Endothelial cell of umbilical vein (primary cell): ENCODE measurements at places on chromosomes 2 and 18. TPM values are rescaled to one million over a fixed set of nuclear protein-coding genes. Genes with fewer than 3 reads are reported as not detected.
A peak's percentile ranks its signal among the peaks of the same experiment; 100 is the strongest.

RTP5 gene
- not detected in 2 replicates for total RNA-seq

GRCh38 chr2:8515864-8516533, 165.9 kb upstream of the ID2 start:
- no peak for DNase-seq

DNA sequence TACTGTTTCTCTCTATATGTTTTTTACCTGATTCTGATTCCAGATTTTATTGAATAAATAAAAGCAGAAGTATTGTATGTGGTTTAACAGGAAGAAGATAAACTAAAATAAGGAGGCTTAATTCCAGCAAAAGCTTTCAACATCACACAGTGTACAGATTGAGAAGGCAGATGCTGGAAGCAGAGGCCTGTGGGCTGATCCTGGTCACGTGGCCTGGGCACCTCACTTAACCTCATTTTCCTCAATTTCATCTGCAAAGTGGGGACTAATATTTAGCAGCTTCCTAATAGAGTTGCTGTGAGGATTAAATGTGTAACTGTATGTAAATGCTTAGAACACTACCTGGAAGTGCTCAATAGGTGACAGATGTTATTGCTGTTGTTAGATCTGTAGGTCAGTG, 58.0 kb downstream of the CDCA7 start:
- DNase-seq = no peak

- no peak for DNase-seq
Measured at GRCh38 chr2:222893716-222894115, 32.9 kb downstream of the ACSL3 start.

GRCh38 chr2:235511187-235511661, 17.4 kb downstream of the AGAP1 start:
- peak; percentile 88 for DNase-seq

MAIP1 gene
- total RNA-seq = 17.7 and 17.9 TPM in 2 replicates

DNA sequence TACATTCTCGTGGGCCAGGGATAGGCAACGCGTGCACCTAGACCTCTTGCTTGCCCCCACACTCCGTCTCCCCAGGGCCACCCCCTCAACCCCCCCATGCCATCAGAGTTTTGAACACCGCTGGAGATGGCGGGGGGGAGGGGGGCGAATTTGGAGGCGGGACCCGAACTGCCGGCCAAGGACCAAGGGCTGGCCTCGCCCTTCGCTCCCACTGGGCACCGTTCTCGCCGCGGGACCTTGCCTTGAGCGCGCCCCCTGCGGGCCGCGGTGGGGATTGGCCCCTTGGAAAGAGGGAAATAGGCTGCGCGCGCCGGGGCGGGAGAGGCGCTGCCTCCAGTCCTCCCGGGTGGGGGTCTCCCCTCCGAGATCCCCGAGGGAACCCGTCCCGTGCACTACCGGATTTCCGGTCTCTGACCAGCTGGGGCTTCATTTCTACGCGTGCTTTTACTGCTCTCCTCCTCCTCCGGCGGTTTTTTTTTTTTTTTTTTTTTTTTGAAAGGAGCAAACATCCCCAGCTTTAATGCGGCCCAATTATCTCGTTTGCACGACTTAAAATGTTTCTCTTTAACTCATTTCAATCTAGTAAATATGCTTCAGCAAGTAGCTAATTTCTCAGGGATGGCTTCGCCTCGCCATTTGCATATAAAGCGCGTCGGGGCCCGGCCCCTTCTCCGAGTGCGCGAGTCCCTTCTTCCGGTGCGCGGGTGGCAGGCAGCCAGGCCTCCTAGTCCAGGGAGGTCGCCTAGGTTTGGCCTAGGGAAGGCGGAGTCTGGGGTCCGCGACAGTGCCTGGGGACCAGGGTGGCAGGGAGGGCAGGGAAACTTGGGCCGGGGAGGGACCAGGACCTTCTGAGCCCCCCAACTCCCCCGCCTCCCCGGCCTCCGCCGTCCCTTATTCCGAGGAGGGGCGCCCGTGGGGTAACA, 10.0 kb upstream of the GBX2 start:
- DNase-seq = peak; percentile 78

GRCh38 chr2:214503568-214503967, 92.7 kb downstream of the VWC2L start:
- DNase-seq = no peak

DNA sequence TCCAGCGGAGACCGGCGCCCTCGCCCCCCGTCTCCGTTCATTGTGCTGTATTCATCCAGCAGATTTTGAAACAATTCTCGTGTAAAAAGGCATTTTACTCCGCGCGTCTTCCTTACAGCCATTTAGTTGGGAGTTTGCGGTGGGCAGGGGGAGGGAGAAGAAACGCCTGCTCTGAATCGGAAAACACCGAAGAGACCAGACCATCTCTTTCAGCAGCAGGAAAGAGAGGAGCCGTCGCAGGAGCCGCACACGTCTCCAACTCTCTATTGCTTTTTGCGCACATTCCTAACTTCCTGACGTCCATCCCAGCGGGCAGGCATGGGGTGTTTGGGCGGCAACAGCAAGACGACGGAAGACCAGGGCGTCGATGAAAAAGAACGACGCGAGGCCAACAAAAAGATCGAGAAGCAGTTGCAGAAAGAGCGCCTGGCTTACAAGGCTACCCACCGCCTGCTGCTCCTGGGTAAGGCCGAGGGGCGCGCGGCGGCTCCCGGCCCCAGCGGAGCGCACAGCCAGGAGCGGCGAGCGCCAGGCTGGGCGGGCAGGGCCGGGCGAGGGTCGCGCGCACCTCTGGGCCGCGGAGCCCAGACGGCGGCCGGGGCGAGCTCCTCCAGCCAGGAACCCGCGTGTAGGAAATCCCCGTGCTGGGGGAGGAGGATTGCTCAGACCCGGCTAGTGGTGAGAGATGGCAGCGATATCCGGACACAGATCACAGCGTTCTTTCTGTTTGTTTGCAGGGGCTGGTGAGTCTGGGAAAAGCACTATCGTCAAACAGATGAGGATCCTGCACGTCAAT, 63.2 kb downstream of the GNAL start:
- no peak for DNase-seq

PSMA8 gene
- not detected in 2 replicates for total RNA-seq

DNA sequence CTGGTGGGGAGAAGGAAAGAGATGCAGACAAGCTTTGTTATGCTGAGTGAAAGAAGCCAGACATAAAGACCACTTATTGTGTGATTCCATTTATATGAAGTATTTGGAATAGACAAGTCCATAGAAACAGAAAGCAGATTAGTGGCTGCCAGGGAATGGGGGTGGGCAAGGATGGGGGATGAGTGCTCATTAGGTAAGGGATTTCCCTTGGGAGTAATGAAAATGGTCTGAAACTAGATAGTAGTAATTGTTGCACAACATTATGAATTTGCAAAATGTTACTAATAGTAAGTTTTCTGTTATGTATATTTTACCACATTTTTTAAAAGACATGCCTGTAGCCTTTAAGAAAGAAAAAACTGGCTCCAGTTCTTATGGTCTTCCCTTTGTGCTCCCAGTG, 154.9 kb downstream of the LNPK start:
- no peak for DNase-seq

- DNase-seq = no peak
Measured at GRCh38 chr2:120679526-120679925, 56.1 kb upstream of the GLI2 start.

FOXD4L1 gene
- 0.18 TPM in 1 of 2 replicates, not detected in the other for total RNA-seq

- no peak for DNase-seq
Measured at GRCh38 chr2:153575171-153575853, 96.8 kb upstream of the RPRM start.

ONECUT2 gene
- total RNA-seq = 0.05 and 0.62 TPM in 2 replicates

ATP6V1B1 gene
- total RNA-seq = 0.60 and 0.77 TPM in 2 replicates
